ENCODE measurements at places on chromosomes 4 and X.

- DNase-seq: no peak
Measured at GRCh38 chrX:6383488-6383887, 151.4 kb downstream of the VCX3A start.

DNA sequence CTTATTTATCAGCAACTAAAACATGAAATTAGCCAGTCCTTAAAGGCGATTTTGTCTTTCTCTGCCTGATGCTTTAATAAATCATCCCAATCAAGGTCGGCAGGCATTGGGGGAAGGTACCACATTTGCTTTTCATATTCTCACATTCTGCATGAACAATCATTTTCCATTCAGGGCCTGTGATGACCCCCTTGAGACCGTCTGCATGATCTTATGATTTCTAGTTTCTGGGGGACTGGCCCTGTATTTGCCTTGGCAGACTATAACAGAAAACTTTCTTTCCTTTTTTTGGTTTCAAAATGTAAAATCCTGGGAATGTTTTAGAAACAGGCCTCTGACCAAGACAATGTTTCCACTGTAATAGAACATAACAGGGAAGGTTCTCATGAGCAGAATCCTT is 296.8 kb downstream of the IDS start:
- DNase-seq: no peak

DNA sequence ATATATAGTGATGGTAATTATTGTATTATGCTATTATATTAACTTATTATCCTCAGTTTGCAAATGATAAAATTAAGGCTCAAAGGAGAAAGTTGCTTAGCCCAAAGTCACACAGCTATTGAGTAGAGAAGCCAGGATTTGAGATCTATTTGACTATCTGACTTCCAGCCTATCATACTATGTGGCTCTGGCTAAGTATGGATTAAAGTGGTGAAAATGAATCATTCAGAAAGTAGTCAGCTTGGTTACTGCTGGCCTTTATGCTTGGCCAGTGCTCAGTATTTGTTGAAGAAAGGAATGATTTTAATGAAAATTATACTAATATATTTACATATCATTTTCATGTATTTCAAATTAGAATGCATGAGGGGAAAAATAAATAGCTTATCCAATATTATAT is 219.8 kb downstream of the SHROOM3 start:
- no peak for DNase-seq

DNA sequence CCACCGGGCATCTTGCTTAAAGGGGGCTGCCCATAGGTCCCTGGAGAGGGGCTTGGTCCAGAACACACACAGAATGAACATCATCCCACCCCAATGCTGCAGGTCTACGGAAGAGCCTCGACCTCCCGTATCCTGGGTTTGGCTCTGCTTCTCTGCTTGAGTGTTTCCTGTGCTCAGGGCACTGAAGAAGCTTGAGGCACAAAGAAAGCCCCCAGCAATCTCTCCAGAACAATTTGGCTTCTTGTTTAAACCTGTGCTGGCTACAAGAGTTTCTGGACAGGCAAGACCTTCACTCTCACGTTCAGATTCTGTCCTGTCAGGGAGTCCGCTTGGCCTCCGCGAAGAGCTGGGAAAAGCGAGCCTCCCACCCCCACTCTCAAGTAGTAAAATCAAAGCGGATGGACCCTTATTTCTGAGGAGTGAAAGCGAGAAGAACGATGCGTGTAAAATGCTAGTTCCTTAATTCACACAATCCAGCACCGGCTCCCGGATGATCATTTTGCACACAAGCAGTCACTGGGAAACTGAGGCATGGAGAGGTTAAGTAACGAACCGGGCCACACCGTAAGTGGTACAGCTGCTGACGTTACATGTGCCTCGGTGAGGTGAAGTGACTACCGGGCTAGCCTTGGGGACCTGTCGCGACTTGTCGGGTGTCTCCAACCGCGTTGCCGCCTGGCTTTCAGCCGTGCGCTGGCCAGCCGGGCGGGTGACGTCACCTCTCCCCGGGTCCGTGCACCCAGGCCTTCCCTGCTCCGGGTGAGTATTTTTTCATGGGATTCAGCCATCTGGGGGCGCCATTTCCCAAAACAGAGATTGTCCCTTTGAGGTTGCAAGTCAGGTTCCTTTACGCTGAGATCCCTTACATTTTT is 3.1 kb upstream of the SFRP2 start:
- DNase-seq: no peak

GRCh38 chrX:23554304-23554703 is 113.0 kb upstream of the PRDX4 start:
- no peak for DNase-seq

DNA sequence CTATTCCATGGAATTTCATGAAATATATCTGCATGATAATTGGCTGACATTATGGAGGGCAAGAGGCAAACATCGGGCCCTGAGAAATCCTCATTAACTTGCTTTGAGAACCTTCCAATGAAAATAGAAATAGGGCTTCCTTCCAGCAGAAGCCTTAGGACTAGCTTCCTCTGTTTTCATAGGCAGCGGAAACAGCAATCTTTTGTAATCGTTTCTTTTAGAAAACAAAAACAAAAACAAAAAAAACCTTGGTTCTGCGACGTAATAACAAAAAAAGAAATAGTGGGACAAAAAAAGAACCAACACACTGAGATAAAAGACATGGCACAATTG is 62.9 kb downstream of the GEMIN8 start:
- DNase-seq: no peak

- DNase-seq: no peak
Measured at GRCh38 chr4:150625033-150625432, 43.1 kb downstream of the MAB21L2 start.

DNA sequence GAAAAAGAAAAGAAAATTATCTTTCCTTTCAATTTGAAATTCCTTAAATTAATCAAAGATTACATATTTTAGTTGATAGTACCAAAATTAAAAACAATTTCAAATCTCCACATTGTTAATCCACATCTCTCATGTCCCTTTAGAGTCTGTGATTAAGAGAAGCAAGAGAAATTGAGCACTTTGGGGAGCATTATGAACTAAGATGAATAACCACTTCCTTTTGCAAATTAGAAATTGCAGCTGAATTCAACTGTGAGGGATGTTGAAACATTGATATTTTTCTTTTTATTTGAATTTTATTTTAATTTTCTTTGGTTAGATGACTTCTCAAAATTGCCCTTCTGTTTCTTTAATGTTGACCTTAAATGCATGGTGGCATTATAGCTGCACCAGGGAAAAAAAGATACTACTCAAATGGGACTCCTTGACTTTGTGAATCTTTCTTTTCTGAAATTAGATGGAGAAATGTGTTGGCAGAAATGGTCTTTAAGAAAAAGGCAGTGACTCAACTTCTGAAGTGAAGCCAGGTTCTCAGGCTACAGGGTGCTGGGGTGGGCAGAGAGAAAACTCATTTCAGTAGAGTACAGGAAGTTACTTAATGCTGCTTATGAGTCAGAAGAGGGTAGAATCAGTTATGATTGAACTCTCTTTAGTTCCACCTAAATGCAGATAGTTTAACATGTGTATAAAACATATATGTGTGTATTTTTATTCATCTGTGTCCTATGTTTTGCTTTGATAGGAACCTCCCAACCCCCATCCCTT is 92.0 kb upstream of the TNIP3 start:
- peak; percentile 80 for DNase-seq

DNA sequence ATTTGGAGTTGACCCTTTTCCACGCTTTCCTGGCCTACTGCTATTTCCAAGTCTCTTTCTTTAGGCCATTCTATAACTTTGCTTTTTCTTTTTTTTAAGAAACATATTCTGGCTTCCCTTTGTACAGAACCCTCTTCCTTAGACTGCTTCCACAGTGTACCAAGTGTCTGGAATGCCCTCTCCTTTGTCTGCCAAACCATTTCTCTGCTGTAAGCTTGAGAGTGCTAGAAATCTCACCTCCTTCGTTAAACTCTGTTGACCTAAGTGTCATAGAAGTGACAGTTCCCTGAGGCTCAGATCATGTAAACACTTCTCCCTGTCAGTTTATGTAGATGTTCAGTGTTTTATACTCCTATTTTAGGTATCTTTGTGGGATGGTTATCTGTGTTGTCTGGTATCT is 108.4 kb downstream of the EDA start:
- DNase-seq: no peak
